ENCODE measurements at places on chromosomes 5 and 9.

DNA sequence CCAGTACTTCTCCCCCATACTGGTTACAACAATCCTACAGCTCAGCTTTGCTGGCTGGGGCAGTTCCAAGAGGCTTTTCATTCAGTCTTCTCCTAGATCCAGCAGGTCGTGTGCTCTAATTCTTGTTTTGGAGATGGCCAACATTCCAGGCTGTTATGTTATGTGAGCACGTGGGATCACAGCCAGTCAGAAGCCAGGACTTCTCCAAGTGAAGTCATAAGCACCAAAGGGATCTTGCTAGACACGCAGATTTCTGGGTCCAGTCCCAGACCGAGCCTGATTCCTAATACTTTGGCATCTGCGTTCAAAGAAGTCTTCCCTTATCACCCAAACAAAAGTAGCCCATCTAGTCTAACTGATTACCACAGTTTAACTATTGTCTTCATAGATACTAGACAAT, 1.4 kb upstream of the LARP1 start:
- no peak for DNase-seq

GRCh38 chr5:58085800-58086199, 374.1 kb downstream of the PLK2 start:
- no peak for DNase-seq

- DNase-seq, result no peak
Measured at GRCh38 chr5:154755361-154756008, at the start of gene LARP1. Gene LARP1 (plus strand): TSS chr5:154755377. CDS start chr5:154755758, 381 bp downstream.

DNA sequence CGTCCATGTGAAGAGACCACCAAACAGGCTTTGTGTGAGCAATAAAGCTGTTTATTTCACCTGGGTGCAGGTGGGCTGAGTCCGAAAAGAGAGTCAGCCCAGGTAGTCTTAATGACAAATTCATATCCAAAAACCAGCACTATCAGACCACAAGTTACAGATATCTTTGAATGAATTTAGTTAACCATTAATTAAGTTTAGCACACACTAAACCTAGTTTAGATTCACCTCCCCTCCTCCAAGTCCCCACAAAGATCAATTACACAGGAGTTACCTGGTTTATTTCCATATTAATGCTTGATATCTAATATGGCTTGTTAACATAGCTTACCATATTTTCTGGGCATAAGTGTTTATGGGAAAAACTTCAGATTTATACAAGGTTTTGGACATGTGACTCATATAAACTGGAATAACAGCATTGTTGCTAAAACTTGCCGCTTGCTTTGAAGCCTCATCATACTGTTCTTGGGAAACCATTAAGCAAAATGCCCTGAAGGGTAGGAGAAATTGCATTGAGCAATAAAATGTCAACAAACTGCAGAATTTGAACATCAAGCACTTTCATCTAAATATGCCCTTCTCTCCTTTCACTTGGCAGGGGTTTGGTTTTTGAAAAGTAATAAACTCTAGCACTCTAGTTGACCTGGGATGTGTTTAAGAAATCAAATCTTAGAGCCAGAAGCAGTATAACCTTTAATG, 166.9 kb downstream of the SNCAIP start:
- no peak for DNase-seq

DNA sequence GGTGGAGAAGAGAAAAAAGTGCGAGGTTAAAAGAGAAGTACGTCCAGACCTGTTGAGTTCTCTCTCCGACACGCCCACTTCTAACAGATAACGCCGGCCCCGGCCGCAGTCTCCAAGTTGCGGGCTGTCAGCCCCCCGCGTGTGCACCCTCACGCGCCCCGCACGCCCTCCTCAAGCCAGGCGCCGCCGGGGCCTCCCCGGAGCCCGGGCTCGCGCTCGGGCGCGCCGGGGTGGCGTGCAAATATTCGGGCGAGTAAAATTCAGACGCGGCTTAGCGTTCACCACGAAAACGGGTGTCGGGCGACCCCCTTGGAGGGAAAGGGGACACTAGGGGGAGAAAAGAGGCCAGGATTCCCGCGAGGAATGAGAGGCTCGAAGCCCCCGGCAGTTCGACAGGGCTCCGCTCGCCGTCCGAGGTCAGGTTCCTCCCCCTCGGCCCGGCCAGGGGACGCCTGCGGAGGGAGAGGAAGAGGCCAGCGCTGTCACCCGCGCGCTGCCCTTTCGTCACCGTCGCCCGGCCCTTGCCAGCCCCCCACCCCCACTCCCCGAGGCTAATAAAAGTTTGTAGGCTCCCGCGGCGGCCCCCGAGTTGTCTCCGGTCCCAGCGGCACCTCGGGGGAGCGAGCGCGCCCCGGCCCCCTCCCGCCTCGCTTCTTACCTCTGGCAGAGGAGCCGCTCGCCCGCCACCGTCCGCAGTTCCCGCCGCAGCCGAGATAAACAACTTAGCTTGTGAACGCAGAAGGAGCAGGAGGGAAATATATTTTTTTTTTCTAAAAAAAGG, 743 bp downstream of the NR3C1 start:
- DNase-seq, result peak; percentile 54

DNA sequence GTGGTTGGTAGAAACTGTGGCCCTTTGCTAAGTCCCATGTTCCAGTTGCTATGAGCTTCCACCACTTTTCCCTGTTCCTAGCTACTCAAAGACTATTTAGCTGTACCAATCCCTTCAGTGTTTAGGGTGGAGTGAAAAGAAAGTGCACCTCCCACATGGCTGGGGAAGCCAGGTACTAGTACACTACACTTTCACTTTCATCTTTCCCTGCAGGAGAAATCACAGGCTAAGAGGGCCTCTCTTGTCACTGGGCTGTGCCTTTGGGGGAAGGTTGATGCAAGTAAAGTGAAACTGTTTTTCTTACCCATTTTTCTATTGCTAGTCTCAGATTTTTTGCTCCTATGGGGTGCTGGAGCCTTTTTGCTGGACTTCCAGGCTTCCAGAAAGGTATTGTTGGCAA, 33.5 kb upstream of the CKS2 start:
- DNase-seq, result no peak

DNA sequence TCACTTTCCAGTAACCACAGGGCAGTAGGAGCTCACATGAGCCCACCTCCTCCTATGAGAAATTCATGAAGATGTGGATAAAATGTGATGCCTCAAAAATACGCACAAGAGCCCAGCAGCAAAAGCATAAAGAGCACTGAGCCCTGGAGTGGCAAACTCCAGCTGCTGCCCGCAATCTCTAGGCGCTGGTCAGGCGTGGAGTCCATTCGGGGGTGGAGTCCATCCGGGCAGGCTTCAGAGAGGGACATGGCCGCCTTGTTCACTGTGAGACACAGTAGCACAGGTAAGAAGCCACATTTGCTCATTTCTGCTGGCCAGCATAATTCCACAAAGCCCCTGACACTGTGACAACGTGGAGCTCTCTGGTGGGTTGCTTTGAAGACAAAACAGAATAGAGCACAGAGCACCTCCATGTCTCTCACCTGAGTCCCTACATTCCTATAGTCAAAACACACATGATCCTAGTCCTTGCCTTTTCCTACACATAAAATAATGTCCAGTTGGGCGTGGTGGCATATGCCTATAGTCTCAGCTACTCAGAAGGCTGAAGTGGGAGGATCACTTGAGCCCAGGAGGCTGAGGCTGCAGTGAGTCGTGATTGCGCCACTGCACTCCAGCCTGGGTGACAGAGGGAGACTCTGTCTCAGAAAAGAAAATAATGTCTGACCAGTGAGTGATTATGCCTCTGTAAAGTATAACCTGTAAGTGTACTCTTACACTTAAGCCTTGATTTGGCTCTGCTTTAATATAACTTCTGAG, 365.2 kb downstream of the GADD45G start:
- DNase-seq, result no peak

- no peak for DNase-seq
Measured at GRCh38 chr9:76798527-76798926, 34.3 kb downstream of the PCA3 start.

DNA sequence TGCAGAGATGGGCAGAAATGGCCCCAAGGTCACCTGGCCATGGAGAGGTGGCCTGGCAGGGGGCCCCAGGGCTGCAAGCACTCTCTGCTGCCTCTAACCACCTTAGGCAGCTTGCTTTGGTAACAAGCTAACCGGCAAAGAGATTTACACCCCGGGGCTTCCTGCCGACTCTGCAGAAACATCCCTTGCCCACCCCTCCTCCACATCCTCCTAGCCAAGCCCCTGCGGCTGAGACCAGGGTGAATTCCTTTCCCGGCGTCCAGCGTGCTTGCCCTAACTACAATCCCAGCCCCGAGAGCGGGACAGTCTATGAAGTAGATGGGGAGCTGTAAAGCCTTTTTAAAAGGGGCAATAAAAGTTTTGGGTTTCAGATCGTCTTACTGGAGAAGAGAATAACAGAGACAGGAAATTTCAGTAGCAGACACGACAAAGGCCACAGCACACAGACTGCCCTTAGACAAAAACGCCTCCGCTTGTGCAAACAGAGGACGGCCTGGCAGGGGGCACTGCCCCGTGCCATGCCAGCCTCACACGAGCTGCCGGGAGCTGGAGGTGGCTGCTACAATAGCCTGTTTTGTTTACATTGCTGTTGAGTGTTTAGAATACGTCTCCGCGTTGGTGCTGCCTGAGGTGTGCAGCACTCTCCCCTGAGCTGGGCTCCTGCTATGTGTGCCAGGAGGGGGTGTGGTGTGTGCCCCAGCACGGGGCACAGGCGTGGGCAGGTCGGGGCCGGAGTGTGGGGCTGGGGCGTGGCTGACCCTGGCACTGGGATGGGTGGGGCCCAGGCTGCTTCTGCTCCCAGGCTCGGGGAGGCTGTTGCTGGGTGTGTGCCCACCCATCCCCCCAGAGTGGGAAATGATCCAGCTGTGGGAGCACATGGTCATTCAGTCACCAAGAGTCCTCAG, 15.3 kb downstream of the MYMK start:
- peak; percentile 28 for DNase-seq

DNA sequence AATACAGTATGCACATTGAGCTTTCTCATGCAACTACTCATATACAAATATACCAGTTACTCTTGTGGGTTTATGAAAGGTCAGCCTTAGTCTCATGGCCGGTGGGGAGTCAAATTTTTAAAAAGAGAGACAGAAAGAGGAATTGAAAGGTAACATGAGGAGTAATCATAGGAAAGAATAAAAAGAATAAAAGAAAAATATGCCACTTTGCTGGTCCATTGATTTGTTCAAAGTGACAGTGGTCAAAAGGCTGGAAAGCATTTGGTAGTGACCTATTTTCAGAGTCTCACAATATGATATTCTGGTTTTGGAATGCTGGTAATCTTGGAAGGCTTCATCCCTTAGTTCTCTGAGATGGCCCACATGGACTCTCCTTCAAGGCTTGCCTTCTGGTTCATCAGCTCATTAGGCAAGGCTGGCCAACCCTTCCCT, 67.0 kb downstream of the ZNF366 start:
- DNase-seq, result no peak

GRCh38 chr9:14515571-14516198, 177.5 kb downstream of the ZDHHC21 start:
- DNase-seq, result no peak

DNA sequence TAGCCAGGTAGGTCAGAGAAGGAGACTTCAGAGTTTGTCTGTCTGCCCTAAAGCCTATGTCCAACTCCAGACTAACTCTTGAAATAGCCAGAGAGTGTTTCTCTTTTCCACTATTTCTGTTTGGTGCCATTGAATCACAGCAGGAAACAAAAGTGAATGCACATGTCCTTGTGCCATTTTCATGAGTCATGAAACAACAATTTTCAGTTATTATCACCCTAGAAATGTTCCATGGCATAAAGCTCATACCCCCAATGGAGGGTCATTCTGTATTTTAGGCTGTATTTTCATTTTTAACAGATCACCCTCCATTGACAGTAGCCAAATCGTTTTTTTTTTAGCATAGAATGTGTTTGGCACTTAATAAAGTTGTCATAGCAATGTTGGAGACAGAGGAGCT, 124.7 kb downstream of the PAPPA start:
- DNase-seq, result no peak

DNA sequence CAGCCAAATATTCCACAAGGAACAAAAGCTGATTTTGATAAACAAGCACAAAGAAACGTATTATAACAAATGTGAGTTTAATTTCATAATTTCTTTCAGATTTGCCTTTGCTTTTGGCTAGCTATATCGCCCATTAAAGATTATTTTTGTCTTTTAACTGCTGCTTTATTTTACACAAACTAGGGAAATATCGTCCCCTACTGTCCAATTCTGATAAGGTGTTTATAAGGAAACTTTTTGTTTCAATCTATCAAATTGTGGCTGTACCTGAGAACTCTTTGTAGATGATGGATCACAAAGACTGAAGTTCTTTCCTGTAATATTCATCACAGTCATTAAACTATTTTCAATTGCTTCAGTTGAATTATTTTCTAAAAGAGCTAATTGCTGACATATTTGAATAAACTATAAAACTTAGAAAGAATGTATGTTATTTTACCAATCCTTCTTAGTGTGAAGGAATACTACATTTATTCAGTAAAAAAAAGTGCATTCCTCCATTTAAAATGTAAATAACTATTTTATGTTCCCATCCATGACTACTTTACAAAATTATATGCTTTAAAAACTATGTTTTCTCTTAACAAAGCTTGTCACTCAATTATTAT, 431.3 kb upstream of the ITGA1 start:
- DNase-seq, result no peak

DNA sequence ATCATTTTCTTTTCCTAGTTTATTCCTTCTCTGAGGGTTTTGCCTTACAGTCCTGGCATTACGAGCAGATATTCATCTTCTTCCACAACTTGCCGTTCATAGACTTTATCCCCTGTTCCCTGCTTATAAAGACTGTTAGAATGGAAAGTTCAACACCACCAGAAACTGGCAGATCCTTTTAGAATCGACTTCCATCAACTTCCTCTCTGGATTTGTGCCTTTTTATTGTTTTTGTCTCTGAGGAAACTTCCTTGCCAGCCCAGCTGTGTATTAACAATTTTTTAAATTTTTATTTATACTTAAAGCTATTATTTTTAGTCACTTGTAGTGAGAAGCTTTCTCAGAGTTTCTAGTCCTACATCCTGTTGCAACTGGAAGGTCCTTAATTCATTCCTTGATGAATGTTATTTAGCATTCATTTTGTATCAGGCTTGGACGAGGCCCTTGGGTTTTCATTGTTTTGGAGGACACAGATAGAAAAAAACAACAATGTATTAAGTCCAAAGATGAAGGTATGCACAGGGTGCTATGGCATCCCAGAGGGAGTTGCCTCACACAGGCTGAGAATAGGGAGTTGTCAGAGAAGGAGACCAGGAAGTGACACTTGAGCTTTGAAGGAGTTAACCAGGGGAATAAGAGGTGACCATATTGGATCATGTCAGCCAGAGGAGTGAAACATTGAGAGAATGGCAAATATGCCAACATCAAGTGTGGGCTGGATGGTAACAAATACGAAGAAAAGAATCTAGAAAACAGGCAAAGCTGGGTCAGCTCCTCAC, 81.3 kb downstream of the ADAMTSL1 start:
- DNase-seq, result no peak

DNA sequence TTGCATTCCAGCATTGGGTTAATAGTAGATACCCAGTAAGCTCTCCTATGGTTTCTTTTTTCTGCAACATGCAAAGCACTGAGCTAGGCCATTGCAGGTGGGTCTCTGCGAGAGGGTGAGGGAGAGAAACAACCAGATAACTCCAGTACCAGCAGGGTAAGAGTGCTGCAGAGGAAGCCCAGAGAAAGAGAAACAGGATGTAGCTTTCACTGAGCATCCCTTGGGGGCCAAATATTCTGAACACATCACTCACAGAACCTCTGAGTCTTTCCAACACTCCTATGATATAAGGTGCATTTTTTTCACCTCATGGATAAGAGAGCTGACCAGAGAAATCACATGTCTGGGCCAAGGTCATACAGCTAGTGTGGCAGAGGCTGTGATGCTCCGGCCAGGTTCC, 76.7 kb downstream of the TRIM32 start:
- DNase-seq, result no peak

GRCh38 chr9:91197232-91198181, 164.2 kb downstream of the AUH start:
- no peak for DNase-seq

- no peak for DNase-seq
Measured at GRCh38 chr9:134600836-134601638, 40.6 kb upstream of the COL5A1 start.
